Stimulated activated CD4-positive, alpha-beta T cell treated with anti-CD3 and anti-CD28 coated beads, Interleukin-1b, Interleukin-23, amount 100 ng/mL, for 48 hours (primary cell): ENCODE measurements at places on chromosomes 4 and X.
A peak's percentile ranks its signal among the peaks of the same experiment; 100 is the strongest.

GRCh38 chr4:123651066-123651465 is 254.5 kb downstream of the SPRY1 start:
- no peak for DNase-seq

DNA sequence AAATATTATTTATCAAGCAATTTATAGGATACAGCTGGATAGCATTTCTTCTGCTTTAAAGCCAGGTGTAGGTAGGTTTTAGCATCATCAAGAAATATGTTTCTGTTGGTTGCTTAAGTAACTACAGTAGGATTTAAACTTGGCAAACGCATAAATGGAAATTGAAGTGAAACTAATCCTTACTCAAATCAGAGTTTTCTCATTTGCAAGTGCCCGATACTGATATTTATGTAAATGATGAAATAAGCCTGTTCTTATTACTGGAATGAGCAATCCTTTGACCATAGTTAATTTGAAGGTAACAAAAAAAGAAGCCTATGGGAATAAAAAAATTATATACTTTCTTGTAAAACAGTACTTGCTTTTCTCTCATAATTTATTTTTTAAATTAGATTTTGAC is 23.2 kb upstream of the PIGA start:
- no peak for DNase-seq

DNA sequence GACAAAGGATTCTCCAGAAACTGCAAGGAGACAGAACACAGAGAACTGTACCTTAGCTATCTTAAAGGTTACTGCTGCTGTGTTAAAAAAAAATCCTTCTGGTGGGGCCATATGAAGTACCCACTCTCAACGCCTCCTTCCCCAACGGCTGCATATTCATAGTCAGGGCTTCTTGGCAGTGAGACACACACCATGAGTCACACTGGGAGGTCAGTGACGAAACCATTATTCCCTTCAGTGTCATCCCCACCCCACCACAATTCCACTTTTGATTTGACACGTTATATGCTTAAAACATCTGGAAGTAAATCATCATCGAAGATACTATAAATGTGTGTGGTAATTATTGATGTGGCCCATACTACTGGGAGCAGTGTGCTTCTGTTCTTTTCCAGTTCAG is 271.5 kb downstream of the LDB2 start:
- no peak for DNase-seq

GRCh38 chr4:53752124-53752523 is 160.8 kb upstream of the LNX1 start:
- no peak for DNase-seq

- no peak for DNase-seq
These were observed at the start of gene SMIM43 for GRCh38 chr4:121764702-121765367. Gene SMIM43, minus strand, starts transcription at chr4:121765164. Its CDS starts 59 bp downstream, at chr4:121765105.

GRCh38 chr4:115668396-115668795 is 555.0 kb upstream of the NDST4 start:
- no peak for DNase-seq

DNA sequence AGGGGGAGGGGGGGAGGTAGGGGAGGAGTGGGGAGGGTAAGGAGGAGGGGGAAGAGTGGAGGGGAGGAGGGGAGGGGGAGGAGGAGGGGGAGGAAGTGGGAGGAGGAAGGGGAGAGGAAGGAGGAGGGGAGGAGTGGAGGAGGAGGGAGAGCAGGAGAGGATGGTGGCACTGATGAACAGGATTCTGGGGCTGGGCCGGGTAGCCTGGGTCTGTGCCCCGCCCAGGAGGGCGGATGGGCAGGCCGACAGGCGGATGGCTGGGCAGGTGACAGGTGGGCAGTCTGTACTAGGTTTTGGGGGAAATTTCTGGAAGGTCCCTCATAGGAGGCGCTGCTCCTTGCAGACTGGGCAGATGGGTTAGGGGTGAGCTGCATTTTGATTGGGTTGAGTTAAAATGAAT is 66.0 kb upstream of the ADRA2C start:
- DNase-seq, result no peak

DNA sequence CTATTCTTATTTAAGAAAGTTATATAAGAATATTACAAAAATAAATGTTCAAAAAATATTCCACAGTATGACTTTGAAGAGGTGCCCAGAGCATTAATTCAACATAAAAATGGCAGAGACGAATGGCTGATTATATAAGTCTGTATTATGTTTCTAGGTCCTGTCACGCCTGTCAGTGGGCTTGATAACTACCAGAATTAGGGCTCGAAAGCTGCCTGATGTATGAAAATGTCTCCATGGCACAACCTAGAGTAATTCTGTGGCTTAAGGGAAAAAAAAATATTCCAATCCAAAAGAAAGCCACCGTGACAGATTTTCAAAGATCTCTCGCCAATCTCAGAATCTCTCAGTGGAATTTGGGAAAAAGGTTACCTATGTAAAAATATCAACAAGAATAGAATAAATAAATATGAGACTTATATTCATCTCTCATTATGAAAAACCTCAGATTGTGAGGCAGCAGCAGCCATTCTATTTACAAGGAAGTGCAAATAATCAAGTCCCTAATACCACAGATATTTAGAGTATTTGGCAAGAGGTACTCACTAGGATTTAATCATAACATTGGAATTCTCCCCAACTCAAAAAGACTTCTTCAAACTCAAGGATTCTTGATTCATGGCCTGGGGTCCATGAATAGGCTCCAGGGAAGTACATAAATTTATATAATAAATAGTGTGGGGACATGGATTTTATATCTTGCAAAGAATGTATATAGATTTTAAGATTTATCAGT is 489.1 kb upstream of the INTU start:
- DNase-seq, result no peak

- DNase-seq, result no peak
These were observed 131.7 kb downstream of the EPHA5 start for GRCh38 chr4:65538571-65538970.

- DNase-seq, result no peak
These were observed 80.9 kb upstream of the NKX1-1 start for GRCh38 chr4:1487106-1487505.

DNA sequence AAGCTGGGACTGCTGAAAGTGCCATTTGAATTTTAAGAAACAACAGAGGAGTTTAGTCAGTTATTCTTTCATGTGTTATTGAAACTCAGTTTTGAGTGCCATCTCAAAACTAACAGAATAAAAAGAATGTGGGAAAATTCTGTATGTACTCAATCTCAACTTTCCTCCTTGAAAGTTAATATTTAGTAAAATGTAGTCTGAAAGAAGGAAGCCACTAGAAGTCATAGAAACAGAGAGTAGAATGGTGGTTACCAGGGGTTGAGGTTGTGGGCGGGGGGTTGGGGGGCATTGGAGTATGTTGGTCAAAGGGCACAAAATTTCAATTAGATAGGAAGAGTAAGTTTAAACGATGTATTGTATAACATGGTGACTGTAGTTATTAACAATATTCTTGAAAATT is 628.3 kb upstream of the MAGEB2 start:
- no peak for DNase-seq

DNA sequence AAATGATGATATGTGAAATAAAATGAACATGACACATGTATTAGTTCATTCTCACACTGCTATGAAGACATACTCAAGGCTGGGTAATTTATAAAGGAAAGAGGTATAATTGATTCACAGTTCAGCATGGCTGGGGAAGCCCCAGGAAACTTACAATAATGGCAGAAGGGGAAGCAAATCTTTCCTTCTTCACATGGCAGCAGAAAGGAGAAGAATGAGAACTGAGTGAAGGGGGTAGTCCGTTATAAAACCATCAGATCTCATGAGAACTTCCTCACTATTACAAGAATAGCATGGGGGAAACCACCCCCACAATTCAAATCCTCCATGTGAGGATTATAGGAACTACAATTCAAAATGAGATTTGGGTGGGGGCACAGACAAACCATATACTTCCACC is 243.9 kb upstream of the GYPA start:
- no peak for DNase-seq

DNA sequence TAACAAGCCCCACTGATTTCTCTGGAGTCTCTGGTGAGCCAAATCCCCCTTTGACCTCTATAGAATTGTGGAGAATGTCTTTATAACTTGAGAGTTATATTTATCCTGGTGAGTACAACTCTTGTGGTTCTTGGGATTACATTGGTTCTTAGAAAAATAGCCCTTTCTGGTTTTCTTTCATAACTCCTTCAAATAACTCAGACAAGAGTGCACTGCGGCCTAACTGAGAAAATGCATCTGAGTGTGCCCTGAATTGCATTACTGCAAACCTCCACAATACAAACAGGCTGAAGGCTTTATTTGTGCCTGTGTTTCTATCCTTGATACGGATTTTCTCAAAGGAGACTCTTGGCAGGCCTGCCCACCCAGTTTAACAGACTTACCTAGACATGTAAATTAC is 2.7 kb downstream of the BEX3 start:
- DNase-seq, result no peak

GRCh38 chrX:139691493-139691842 is 16.5 kb downstream of the MCF2 start:
- no peak for DNase-seq

DNA sequence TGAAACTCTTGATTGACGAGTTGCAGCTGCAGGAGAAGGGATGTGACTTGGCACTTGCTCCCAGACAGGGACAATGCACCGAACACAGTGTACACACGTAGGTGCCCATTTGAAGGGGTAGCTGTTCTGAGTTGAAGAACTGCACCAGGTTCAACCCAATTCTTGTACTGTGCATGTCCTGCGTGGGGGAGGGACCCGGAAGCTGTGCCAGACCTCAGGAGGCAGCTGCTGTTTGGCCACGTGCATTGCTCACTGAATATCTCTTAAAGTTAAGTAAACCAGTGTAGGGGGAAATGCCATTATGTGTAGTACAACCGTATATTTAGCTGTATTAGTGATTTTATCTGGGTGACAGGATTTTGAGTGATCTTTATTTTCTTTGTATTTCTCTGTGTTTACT is 12.0 kb upstream of the RBBP7 start:
- DNase-seq, result no peak

- peak; percentile 6 for DNase-seq
These were observed at the start of gene CCNQ for GRCh38 chrX:153598541-153599191. Gene CCNQ, minus strand, starts transcription at chrX:153599139. Its CDS starts 66 bp downstream, at chrX:153599073.

DNA sequence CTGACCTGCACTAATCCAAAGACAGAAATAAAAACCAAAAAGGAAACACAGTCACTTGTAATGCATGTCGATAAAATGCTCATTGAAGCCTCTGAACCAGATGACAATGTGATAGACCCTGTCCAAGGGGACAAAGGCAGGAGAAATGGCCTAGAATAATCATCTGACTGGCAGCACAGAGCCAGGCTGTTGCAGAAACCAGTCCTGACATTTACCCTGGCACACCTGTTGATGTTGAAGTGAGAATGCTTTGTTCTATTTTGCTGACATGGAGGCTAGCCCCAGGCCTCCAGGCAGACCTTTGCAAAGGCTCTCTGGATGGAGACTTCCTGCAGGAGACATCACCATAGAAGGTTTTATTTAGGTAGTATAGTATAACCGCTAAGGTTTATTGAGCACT is 41.0 kb downstream of the TFDP3 start:
- no peak for DNase-seq

GRCh38 chr4:180828455-180829018 is 1414.7 kb upstream of the TENM3 start:
- no peak for DNase-seq

DNA sequence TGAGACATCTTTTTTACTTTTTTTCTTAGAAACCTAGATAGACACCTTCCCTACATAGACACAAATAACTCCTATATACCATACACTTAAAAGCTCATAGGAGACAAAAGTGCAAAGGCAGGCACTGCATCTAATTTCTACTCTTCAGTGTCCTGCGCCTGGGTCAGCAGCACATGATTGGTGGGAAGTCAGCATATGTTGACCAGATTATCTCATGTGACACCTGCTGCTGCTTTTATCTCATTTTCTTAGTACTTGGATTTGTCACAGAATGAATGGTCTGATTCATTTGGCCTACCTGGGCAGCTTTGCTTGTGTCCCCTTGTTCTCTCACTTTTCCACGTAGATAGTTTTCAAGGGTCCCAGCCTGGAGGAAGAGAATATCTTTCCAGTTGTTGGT is 24.9 kb upstream of the LNX1 start:
- no peak for DNase-seq

DNA sequence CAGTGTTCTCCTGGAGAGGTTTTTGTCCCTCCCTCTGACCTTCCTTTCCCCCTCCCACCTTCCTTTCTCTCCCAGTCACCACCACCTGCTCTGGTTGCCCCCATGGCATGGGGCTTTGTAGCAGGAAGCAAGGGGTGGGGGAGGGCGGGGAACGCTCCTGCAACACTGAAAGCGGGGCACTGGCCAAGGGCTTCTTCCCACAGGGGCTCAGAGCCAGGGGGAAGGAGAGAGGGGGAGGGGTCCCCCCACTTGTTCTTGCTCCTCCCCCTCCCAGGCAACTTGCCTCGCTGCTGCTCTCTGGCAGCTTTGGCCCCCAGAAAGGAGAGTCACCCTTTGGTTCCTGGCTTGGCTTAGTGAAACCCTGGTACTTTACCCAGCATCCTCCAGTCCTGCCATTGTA is 48.4 kb downstream of the BCORL1 start:
- no peak for DNase-seq

DNA sequence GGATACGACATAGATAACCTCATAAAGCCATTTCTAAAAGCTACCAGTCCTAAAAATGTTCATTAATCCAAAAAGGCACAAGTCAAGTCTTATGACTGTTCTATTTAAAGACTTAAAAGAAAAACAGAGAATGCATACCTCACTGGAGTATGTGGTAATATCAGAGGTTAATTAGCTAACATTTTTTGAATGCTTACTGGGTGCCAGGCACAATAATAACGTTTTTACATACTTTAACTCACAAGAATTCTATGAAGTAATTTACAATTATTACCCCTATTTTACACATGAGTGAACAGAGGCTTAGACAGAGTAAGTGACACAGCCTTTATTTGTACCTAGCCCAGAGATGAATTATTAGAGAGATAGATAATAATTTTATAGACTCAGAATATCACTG is 207.5 kb downstream of the PDGFC start:
- DNase-seq, result no peak

DNA sequence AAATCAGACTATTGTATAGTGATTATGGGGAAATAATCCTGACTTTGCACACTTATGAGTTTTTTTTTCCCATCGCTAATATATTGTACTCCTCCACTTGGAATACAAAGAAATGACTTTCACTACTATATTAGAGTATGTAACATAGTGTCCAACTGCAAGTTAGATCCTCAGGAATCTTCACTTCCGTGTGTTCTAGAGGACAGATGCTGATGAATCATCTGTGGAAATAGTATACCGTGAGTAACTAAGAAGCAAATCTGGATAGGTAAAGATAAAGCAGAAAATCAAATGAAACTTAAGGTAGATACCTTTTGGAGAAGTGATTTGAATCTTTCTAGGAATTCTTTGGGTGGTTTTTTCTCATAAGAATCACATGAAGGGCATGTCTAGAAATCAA is 8.3 kb downstream of the IL21 start:
- DNase-seq, result no peak

GRCh38 chrX:68429216-68429615 is 4.1 kb downstream of the OPHN1 start:
- no peak for DNase-seq

DNA sequence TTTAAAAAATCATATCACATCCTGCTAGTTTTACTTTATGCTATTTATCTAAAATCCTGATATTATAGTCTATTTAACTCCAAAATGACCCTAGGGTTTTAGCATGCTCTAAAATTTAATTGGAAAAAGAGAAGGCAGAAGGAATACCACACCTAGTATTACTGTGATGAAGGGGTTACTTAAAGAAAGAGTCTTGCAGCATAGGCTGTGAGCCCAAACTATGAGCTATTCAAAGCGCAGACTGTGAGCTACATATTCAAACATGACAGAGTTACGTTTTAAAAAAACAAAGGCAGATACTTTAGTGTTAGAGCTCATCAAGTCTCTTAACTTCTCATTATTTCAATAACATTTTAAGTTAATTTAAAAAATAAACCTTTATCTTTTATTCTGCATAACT is 247.7 kb upstream of the ETNPPL start:
- DNase-seq, result no peak
